ENCODE measurements at places on chromosomes 6 and 20.

DNA sequence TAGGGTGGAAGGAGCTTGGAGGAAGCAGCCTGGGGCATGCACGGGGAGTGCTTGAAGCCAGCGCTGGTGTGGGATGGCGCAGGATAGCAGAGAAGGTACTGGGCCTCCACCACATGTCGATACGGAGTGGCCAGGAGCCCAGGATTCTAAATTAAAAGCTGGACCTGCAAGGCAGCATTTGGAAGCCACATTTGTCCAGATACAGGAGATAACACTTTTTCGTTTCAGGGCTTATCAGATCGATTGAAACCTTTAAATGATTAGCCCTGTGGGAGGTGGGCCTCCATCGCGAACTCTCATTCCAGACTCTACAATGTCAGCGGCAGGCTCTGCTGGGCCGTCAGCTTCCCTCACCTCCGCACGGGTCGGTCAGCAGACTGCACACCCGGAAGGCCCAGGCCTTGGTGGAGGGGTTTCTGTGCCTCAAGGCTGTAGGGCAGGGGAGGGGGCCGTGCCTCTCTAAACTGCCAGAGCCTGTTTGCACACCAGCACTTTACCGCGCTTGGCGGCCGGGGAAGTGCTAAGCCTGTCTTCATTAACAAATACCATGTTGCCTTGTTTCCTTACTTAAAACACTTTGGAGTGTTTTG, 17.9 kb downstream of the EDN3 start:
- DNase-seq = no peak

DNA sequence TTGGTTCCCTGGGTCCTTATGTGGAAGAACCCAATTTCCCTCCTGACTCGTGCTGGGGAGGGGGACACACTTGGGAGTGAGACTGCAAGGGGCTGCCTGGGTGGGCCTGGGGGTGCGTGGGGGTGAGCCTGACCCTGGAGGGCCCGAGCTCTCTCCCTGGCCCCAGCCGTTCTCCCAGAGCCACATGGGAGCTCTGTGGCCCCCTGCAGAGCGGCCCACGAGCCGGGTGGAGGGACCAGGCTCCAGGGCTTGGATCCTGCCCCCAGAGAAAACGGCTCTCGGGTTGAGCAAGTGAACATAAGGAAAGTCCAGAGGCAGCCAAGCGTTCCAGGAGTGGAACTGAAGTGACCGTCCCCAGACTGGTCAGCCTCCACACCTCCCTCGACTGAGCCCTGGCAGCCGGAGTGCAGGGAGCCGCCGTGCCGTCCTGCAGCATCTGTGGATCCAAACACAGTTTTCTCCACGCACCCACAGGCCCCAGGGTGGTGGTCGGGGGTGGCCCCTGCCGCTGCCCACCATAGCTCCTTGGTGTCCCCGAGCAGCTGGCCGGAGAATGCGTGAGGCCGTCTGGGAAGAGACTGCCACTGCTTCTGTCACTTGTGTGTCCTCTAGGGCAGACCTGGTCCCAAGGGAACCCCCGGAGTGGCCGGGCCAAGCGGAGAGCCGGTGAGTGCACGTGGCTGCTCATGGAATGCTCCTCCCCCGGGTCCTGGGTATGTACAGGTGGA, 10.6 kb downstream of the COL9A3 start:
- DNase-seq = no peak

GRCh38 chr6:165575158-165575549, 87.9 kb downstream of the PDE10A start:
- no peak for DNase-seq

- DNase-seq = no peak
These were observed 21.1 kb upstream of the ROS1 start for GRCh38 chr6:117446861-117447260.

DNA sequence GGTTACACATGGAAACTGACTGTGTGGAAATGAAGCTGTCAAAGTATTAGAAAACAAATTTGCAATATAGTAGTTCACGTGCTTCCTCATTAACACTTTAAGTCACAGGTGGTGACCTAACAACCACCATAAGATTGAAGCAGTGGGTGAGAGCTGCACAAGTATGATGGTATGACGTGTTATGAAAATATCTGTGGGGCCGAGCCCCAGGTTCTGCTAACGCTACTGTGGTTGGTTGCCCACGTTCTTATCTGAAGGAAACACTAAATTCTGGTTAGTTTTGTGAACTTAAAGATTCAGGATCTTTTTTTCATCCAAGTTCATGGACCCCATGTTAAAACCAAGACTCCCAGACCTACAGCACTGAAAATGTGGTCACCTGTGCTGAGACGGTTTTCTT, 243.0 kb upstream of the RIN2 start:
- no peak for DNase-seq

DNA sequence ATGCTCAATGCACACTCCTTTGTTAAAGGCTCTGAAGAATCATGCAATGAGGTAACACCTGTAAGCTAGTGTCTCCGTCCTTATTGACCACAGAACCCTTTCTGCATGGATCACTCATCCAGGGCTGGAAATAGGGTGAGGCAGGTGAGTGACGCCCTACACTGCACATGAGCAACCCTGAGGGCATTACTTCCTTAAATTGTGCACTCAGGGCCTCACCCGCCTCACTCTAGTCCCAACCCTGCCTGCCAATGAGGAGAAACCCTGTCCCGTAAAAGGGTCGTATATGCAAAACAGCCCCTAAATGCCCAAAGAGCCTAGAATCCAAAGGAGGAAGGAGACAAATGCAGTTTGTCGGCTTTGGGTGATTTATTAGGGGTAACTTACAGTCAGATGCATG, 33.6 kb upstream of the NOP56 start:
- no peak for DNase-seq

DNA sequence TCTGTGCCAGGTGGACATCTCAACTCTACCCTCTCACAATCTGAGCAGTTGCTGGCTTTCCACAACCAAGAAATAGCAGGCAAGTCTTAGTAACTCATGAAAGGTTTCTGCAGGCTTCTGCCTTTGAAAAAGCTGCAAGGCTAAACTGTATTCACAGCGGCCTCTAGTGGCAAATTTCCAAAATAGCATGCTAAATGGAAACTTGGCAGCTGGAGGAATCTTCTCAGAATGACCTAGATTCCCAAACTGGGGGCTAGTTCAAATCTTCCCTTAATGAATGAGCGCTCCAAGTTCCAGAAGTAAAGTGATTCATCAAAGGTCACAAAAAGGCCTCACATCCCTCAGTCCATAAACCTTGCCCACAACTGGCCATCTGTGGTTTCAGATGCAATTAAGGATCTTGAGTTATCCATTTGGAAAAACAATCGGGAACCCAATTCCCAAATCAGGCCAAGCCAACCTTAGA, 11.9 kb upstream of the CPNE5 start:
- DNase-seq = no peak

- no peak for DNase-seq
These were observed 537 bp downstream of the CSTF1 start for GRCh38 chr20:56392881-56393482.

GRCh38 chr20:2093159-2093781, 8.4 kb upstream of the STK35 start:
- DNase-seq = no peak

- DNase-seq = no peak
These were observed 28.7 kb downstream of the OLIG3 start for GRCh38 chr6:137465378-137466009.

- no peak for DNase-seq
These were observed 914.9 kb downstream of the EPHA7 start for GRCh38 chr6:92504509-92504908.

DNA sequence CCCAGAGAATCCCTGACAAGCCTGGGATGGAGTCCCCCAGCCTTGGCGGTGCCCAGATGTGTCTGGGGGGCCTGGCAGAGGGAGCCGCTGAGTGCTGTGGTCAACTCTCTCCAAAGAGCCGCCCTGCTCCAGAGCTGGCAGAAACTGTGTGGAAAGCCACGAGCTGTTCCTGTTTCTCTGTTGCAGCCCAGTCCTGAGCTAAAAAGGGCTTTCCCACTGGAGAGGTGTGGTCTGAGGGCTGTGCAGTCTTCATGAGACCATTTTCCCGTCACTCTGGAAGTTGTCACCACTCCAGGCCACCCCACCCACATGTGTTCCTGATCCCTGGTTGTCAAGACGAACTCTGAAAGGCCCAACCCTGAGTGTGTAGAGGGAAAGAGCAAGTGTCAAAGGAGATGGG, 99.7 kb upstream of the KCNK16 start:
- no peak for DNase-seq

GRCh38 chr6:27375613-27376079, 12.9 kb upstream of the ZNF391 start:
- DNase-seq = no peak

DNA sequence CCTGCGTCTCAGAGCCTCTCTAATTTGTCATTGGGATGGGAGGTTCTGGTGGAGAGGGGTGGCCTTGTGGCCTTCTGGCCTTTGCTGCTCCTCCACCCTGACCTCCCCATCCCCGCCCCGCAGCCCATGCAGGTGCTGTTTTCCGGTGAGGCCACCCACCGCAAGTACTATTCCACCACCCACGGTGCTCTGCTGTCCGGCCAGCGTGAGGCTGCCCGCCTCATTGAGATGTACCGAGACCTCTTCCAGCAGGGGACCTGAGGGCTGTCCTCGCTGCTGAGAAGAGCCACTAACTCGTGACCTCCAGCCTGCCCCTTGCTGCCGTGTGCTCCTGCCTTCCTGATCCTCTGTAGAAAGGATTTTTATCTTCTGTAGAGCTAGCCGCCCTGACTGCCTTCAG, 171.8 kb upstream of the RNF24 start:
- DNase-seq = no peak

DNA sequence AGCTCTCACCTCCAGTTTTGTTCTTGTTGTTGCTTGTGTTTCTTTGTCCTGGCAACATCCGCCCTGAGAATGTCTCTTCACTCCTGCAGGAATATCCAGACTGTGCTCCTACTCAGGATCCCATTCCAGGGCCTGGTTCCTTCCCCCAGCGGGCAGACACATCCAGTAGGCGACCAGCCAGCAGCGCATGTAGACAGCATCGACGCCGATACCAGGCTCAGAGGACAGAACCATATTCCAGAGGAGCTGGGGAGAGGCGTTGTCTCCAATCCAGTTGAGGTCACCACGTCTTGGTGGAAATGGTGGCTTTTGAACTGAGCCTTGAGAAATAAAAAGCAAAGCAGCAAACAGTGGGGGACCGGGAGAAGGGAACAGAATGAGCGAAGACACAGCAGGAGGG, 114.6 kb upstream of the THBS2 start:
- DNase-seq = no peak

- no peak for DNase-seq
These were observed 305.1 kb upstream of the SASH1 start for GRCh38 chr6:148037496-148037895.

DNA sequence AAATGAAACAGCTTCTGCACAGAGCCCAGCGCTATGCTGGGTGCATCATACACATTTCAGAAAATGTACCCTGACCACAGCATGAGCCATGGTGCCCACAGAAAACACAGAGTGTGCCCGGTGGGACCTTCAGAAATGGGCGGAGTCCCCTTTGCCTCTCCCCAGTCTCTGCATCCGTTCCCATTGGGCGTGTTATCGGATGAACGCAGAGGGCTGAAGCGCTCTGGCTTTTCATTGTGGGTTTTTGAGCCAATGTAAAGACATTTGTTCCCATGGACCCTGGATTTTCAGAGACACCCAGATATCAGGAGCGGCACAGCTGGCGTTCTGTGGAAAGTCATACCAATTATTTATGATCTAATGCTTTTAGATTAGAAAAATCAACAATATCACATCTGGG, 99.8 kb downstream of the DACT2 start:
- DNase-seq = no peak

DNA sequence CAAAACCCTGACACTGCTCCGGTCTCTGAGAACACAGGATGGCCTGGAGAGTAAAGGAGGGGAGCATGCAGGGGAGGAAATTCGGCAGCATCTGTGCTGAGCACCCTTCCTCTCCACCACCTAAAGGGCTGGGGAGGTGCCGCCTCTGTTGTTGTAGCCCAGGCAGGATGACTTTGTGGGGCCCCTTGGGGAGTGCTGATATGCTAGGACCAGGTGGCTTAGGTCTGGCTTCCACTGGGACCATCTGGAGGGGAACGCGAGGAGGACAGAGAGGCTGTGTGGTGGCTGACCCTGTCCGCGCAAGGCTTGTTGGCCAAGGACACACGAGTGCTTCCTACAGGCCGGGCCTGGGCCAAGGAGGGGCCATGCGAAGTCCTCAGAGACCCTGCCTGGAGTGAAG, 9.9 kb upstream of the RPS6KA2 start:
- no peak for DNase-seq

- no peak for DNase-seq
These were observed 32.5 kb downstream of the HLA-DPB1 start for GRCh38 chr6:33108307-33108706.

GRCh38 chr6:130853555-130854183, 26.5 kb downstream of the SMLR1 start:
- no peak for DNase-seq

GRCh38 chr6:47343600-47343999, 33.9 kb upstream of the TNFRSF21 start:
- no peak for DNase-seq

- no peak for DNase-seq
These were observed 15.3 kb upstream of the RGS17 start for GRCh38 chr6:153146413-153146812.

- no peak for DNase-seq
These were observed 31.1 kb upstream of the CST7 start for GRCh38 chr20:24917797-24918578.

DNA sequence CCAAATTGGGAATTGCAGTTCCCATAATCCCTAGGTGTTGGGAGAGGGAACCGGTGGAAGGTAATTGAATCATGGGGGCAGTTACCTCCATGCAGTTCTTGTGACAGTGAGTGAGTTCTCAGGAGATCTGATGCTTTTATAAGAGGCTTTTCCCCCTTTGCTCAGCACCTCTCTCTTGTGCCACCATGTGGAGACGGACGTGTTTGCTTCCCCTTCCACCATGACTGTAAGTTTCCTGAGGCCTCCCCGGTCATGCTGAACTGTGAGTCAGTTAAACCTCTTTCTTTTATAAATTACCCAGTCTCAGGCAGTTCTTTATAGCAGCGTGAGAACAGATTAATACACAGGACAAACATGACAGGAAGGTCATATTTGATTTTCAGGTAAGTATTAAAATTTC, 25.3 kb upstream of the HECA start:
- DNase-seq = no peak

DNA sequence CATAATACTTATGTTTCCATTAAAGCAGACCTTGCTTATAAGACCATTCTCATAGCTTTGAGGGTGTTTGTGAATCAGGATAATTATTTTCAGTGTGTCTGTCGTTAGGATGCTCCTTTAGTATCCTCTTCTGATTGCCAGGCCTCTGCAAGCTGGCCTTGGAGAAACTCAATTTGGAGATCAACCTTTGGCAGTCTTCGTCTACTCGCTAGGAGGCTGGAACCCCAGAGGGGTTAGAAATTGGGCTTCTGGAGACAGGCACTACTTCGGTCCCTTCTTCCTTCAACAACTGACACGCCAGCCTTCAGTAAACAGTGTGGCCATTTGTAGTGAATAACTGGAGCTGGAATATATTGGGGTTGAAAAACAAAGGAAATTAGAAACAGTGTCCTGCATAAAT, 100.8 kb upstream of the CITED2 start:
- DNase-seq = no peak

GRCh38 chr20:37422791-37423286, 76.9 kb downstream of the SRC start:
- DNase-seq = no peak
